Activated CD4-positive, alpha-beta memory T cell treated with anti-CD3 and anti-CD28 coated beads, Interleukin-2, amount 10 ng/mL, durations not matched to agents 7 days and 5 days (primary cell): ENCODE measurements at places on chromosomes 1 and 21.

DNA sequence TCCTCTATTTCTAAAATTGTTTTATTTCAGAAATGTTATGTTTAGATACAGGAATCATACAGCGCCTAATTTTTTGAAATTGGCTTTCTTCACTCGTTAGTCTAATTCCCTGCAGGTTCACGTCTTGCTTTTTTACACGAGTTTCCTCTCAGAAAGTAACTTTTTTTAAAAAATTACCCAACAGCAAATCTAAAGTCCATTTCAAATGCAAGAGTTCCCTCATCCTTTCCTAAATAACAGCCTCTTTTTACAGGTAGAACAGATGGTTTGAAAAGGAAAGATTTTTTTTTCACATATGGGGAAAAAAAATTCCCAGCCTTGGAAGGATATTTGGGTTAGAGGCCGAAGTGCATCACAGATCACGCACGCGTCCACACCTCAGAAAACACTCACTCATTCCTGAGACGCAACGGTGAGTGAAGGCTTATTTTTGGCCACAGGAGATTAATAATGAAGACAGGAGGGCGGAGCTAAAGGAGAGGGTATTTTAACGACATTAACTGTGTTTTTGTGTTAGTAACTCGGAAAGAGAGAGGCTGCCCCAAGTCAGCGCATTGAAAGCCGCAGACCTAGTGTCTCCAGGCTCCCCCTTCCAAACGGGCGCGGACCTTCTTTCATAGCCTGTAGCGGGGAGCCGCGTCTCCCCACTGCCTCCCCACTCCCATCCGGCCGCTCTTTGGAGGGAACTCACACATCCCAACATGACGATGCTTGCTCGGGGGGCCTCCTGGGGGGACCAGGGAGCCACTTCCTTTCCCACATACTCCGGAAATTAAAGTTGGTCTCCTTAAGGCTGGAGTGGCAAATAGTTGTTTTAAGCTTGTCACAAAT lies 969 bp upstream of the RIPK4 start:
- peaks cover 24% of the 10 kb centered on the region for H3K4me1 ChIP-seq
- H3K27me3 ChIP-seq = peaks cover 75% of the 10 kb centered on the region
- H3K4me3 ChIP-seq = peak overlapping the region; percentile 65

GRCh38 chr1:181643631-181644030 lies 160.3 kb downstream of the CACNA1E start:
- no peaks in the 10 kb centered on the region for H3K4me1 ChIP-seq
- no peak overlapping the region for H3K27ac ChIP-seq
- H3K27me3 ChIP-seq = peaks cover 4% of the 10 kb centered on the region

DNA sequence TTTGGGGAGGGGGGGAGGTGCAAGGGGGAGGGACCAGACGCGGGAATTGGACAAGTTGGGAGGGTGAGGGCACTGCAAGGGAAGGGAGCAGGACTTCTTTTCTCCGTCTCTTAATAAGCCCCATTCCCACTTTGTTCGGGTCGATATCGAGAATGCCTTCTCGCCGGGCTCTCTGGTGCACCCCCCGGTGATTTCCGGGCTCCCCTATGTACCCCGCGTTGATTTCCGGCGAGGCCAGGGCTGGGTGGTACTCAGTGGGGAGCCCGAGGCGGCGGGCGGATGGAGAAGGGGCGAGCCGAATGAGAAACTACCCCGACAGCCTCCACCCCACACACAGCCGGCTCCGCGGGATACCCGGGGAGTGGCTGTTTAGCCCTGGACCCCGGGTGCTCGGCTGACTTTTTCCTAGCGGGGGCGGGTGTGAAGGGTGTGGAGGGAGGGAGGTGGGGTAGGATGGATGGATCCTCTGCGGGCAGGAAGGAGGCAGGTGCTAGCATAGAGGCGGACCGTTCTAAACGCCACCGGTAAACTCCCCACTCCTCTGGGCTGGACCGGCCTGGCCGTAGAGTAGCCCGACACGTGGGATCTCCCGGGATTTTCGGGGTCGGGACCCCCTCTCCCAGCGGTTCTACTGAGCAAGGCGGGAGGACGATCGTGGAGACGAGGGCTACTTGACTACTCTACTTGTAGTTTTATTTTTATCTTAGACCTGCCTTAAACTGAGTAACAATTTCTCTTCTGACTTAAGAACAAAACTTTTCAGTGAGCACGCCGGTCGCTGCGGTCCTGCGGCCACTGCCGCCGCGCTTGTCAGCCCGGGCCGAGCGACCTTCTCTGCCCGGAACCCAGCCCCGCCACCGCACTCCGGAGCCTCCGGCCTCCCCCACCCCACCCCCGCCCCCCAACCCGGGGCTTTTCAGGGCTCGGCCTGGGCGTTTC lies 1.0 kb downstream of the RNF220 start:
- H3K4me1 ChIP-seq = peaks cover 33% of the 10 kb centered on the region
- peaks cover 57% of the 10 kb centered on the region for H3K27me3 ChIP-seq
- peak overlapping the region; percentile 56 for H3K4me3 ChIP-seq
- peak; percentile 21 for DNase-seq
- H3K27ac ChIP-seq = peak overlapping the region; percentile 41

DNA sequence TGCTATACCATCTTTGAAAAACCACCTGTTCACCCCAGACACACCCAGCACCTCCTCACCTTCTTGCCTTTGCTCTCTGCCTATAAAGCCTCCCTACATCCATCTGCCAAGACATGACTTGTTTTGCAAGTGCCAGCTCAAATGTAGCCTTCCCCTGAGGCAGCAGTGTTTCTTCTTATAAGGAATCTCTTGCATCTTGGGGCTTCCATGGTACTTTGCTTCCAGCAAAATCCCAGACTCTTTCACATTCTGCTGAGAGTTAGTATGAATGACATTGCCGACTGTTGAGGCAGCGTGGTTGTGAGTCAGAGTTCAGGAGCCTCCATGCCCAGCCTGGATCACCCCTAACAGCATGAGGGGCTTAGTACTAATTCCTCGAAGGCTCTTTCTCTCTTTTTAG lies 217.4 kb upstream of the RUNX1 start:
- no peaks in the 10 kb centered on the region for H3K4me1 ChIP-seq
- DNase-seq = no peak
- H3K4me3 ChIP-seq = no peak overlapping the region

DNA sequence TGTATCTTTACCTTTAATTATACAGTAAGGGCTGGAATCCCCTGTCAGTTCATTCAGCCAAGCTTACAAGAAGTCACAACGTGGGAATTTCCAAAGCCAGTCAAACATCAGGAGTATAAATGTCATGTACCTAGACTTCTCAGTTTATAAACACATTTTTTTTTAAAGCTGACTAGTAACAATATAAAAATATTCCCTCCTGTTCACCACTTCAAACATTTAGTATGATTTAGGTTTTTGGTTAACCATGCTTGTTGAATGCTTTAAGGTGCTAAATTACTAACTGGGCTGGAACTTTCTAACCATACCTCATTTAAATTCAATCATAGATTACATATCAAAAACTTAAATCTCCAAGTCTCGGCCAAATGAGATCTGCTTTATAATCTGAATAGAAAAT lies 44.0 kb downstream of the JAK1 start:
- H3K27me3 ChIP-seq = no peaks in the 10 kb centered on the region
- no peak for DNase-seq
- H3K4me3 ChIP-seq = no peak overlapping the region
- no peak overlapping the region for H3K27ac ChIP-seq
